Hematopoietic multipotent progenitor cell treated with erythropoietin and hydrocortisone succinate and interleukin-3 and kit ligand, for 8 days (in vitro differentiated cells): ENCODE measurements at places on chromosomes 16 and 17.

DNA sequence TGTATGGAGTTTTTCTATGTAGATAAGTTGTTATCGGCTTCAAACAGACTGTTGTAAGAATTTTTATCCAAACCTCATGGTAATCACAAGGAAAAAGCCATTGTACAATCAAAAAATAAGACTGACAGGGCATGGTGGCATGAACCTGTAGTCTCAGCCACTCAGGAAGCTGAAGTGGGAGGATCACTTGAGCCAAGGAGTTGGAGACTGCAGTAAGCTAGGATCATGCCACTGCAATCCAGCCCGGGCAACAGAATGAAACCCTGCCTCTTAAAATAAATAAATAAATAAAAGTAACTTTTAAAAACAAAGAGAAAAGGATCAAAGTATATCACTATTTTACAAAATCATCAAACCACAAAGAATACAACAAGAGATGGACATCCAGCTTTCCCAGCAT, 14.4 kb downstream of the OR1A1 start:
- DNase-seq, result peak; percentile 11

- DNase-seq, result peak; percentile 91
These were observed 1.0 kb downstream of the EEF2K start for GRCh38 chr16:22206842-22207714.

DNA sequence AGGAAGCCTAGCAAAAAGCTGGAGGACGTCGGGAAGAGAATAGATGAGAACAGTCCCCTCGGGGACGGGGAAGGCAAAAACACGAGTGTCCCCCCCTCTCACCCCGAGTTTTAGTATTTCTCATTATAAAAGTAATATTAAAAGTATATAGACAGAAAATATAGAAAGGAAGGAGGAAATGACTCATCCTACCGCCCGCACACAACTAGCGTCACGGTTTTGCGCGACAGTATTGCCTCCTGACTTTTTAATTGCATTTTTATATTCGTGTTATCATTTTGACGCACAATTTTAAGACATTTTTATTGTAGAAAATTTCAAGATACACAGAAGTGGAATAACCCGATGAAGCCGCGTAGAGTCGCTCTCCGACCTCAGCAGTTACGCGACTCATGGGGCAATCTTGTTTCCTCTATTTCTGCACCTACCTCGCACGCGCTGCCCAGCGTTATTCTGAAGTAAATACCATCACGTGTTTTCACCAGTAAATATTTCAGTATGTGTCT, 652 bp upstream of the SLC25A19 start:
- DNase-seq, result peak; percentile 76

GRCh38 chr16:90018652-90019542, at the start of gene DBNDD1:
Gene DBNDD1 (minus strand): TSS chr16:90019456. CDS start chr16:90019341, 115 bp downstream.
- DNase-seq, result no peak

DNA sequence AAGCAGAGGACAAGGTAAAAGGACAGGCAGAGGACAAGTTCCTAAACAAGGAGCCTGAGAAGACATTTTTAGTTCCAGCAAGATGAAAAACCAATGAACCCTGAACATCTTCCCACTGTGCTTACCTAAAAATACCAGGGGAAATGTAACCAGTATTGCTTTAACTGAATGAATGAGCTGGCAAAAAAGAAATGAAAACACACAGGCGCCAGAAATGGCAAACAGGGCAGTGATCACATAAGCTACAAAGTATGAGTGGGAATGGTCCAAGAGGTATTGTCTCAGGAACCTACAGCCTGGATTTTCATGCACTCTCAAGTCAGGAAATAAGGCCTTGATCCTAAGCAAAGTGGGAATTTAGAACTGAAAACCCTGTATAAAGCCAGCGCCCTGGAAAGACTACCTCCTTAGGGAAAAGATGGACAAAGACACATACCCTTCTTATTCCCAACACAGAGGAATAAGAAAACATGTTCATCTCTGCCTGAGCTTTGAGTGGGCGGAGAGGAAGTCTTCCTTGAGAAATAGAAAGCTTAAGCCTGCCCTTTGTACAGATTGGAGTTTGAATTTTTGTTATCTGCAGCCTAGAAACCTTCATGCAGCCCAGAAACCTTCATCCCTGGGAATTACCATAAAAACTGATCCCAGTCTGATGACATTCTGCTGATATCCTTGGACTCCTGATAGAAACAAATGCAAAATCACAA, 2.1 kb downstream of the CMTM2 start:
- DNase-seq, result no peak

DNA sequence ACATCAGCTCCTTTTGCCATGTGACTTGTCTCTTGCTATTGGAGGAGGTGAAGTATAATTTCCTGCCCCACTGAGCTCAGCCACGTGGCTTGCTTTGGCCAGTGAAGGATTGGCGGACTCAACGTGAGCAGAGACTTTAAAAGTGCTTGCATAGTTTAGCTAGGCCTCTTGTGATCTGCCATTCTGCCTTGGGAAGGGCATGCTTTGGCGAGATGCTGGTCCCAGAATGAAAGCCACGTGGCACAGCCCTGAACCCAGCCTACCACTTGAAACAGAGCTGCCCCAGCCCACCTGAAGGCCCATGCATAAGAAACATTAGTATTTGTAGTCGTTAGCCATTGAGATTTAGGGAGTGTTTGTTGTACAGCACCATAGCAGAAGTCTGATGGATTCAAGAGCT, 148.2 kb downstream of the TMEM132E start:
- no peak for DNase-seq
